Left cardiac atrium (tissue), 4 donors: ENCODE measurements at places on chromosomes 4 and X. TPM values are rescaled to one million over a fixed set of nuclear protein-coding genes. Genes with fewer than 3 reads are reported as not detected.

CT45A3 gene
- total RNA-seq = not detected

DCAF12L1 gene
- total RNA-seq = not detected

ADAMTS3 gene
- total RNA-seq = 1.2 TPM

ATP8A1 gene
- 23.3 TPM for total RNA-seq

MAOB gene
- 69.7 TPM for total RNA-seq

IL21 gene
- total RNA-seq = not detected

KCND1 gene
- total RNA-seq = 1.4 TPM

ALB gene
- 2.2 TPM for total RNA-seq

CXCL8 gene
- total RNA-seq = 3.1 TPM

CEP44 gene
- total RNA-seq = 15.4 TPM

TMEM47 gene
- 33.3 TPM for total RNA-seq

DNA sequence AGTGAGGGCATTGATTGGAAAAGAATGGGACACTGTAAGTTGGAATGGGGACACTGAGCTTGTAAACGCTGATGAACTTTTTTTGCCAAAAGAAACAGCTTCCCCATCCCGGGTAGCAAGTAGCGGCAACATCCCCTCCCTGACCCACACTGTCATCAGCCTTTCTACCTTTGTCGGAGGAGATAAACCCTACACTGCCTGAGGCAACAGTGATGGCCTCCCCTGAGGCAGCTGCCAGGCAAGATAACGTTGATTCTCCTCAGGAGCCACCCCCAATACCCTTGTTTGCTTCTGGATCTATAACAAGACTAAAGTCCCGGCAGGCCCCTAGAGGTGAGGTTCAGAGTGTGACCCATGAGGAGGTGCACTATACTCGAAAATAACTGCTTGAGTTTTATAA lies 10.3 kb upstream of the RAB33B start:
- no peak for DNase-seq

DNA sequence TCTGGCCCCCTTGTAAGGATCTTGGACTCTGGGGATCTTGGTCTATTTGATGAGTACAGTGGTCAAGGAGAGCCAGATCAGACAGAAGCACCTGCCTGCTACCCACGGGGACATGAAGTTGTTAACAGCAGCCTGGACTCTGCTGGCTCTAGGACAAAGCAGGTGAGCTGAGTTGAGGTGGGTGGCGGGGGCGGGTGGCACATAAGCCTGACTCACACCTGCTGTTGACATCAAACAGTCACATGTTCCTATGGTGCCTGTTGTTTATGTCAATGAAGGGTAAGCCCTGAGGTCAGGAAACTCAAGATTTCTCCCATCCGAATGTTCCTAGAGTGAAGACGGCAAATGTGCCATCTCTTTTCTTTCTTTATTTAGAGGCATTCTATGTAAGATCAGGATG lies 50.1 kb upstream of the CLNK start:
- DNase-seq = no peak

GRCh38 chr4:57154926-57155325 lies 44.7 kb upstream of the IGFBP7 start:
- no peak for DNase-seq

- no peak for DNase-seq
These were observed 10.0 kb downstream of the ELMOD2 start for GRCh38 chr4:140533951-140534480.

DNA sequence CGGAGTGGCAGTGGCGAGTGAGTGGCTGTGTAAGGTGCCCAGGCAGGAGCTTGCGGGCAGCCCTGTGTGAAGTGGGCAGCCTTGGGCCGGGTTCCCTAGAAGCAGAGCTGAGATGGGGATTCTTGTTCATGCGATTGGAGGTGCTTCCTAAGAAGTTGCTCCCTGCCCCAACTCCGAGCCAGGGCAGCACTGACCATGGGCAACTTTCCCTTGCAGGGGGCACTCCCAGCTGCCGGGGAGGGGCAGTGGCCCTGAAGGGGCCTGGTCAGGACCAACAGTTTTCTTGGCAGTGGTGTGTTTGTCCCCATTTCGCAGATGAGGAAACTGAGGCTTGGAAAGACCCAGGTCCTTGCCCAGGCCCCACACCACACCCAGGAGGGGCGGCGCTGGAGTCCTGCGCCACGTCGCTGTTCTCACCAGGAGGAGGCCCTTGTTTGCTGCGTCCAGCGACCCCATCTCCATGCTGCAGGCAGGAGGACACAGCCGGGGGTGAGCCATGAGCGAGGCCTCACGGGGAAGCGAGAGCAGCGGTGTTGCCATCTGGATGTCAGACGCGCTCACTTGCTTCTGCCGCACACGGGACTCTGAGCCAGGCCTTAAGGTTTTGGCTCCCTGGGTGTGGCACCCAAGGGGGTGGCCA lies 68.9 kb downstream of the TRMT44 start:
- DNase-seq = no peak

DNA sequence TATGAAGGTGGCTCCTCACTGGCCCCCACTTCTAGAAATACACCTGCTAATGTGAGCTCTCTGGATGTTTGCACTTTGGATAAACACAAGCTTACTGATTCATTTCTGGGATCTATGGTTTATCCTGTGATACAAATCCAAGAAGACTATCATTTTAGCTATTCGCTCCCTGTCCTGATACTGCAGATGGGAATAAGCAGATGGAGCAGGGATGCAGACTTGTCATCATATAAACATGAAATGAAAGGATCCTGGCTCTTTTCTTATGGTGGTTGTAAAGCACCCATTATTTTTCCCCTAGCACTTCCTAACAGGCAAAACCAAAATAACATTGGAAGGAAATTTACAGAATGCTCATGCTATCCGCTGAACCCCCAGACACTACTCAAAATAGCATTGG lies 162.9 kb upstream of the NOCT start:
- no peak for DNase-seq

GRCh38 chr4:99084595-99084994 lies 4.0 kb downstream of the ADH5 start:
- DNase-seq = no peak

- DNase-seq = no peak
These were observed 44.7 kb downstream of the MAGEB17 start for GRCh38 chrX:16212024-16212423.

- DNase-seq = no peak
These were observed 243.9 kb upstream of the VCX3A start for GRCh38 chrX:6778544-6779503.

DNA sequence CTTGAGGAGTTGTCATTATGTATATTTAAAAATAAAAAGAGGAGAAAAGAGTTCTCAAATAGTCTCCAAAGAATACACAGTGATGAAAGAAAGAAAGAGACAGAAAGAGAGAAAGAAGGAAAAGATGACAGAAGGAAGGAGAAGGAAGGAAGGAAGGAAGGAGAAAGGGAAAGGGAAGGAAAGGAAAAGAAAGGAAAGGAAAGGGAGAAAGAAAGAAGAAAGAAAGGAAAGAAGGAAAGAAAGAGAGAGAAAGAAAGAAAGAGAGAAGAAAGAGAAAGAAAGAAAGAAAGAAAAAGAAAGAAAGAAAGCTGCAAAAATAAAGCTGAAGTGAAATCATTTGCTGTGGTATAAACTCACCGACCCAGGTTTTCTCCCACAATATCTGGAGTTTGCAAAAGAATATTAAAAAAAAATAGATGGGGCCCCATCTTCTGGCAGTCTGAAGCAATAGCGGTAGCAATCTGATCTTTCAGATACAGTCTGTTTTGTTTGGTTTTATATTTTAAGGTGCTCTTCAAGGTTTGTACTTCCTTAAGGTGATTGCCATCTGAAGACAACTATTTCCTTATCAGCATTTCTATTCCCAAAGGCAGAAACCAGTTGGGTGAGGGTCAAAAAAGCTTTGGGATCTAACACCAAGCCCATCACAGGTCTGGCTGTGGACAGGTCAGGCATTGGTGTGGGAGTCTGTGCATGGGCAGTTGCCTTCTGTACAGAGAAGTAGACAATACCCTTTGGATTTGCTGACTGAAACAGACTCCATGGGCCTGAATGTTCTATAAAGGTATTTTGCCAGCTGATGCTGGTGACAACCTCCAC lies 160.4 kb downstream of the CPEB2 start:
- no peak for DNase-seq

DNA sequence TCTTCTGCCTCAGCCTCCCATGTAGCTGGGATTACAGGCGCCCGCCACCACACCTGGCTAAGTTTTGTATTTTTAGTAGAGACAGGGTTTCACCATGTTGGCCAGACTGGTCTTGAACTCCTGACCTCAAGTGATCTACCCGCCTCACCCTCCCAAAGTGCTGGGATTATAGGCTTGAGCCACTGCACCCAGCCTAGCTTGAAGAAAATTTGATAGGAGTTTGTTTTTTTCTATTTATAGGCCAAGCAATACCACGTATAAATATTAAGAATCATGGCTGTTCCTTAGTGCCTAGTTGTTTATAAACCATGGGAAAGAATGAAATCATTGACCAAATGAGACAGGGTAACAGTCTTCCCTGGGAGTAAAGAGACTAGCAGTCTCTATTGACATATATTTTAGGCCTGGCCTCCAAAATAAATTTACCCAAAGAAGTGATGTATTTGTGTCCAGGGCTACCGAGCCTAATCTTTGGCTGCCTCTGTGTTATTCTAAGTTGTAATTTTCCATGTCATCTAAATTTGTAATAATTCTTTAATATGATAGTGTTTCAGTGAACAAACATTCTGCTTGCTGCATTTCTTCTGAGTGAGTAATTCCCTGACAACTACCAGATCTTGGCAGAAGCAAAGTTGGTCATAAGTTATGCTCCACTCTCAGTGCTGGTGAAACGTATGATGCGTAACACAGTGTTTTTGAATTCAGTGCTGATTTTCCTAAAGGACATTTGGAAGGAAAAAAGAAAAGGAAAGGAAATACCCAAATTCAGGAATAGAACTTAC lies 10.3 kb downstream of the PKD2 start:
- no peak for DNase-seq

DNA sequence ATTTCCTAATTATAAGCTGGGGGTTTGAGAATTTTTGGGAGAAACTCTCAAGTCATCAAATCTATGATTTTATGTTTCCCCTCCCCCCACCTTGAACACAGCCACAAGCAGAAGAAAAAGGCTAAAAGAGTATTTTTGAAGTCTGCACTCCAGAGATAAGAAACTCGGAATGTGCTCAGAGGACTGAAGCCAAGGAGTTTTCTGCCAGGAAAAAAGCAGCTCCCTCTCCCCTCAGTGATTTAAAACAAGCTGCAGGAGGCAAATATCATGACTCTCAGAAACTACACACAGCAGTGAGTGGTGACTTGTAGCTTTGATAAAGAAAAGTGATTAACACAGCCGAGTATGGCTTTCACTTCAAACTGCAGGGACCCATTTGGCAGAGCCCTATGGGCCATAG lies 800.2 kb upstream of the FTHL17 start:
- no peak for DNase-seq

DNA sequence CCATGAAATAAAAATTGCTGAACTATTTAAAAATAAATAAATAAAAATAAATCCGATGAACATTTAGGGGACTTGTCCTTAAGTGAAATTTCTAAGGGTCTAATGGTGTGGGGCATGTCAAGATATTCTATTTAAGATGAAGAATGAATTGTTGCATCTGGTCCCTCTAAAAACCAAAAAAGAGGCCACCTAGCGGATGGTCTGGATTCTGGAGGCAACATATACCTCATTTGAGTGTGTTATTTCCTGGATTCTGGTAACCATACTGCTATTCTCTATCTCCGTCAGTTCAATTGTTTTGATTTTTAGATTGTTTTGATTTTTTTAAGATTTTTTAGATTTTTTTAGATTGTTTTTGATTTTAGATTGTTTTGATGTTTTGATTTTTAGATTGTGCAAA lies 28.3 kb downstream of the AGTR2 start:
- no peak for DNase-seq

DNA sequence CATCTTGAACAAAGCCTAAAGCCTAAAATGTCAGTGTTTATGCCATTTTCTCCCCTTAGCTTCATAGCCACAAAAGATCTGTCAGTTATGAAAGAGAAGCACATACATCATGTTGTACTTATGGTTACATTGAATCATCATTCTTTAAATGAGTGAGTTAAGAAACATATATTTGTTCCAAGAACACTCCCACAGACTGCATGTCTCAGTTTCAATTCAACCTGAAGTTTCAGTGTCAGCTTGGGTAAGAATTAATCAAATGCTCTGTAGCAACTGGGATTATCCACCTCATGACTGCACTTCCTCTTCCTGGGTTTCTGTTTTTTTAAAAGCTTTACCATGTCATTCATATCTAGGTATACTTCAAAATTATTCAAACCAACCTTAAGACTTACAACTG lies 3.9 kb upstream of the TMPRSS11B start:
- DNase-seq = no peak
